ENCODE measurements at places on chromosomes 12 and 14.

DNA sequence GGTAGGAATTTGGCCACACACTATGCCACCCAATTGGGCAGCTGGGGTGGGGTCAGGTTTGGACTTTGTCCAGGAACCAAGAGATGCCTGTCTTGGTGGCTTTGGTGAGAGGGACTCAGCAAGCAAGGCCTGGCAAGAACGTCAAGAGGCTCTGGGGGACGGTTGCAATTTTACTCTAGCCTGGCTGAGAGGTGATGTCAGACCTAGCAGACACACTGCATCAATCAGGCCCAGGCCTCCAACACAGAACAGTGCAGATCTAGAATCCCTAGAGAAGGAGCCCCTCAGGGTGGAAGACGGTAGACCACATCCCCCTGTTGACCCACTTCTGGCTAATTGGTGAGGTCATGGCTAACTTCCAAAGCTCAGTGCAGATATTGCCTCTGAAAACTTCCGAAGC is 1.6 kb upstream of the UNC119B start:
- DNase-seq = no peak

GRCh38 chr14:24935796-24936195 is 114.2 kb downstream of the STXBP6 start:
- no peak for DNase-seq

GRCh38 chr14:24081739-24082211 is 10.4 kb downstream of the CPNE6 start:
- no peak for DNase-seq

- DNase-seq = no peak
Measured at GRCh38 chr14:90574188-90575131, 177.6 kb downstream of the CALM1 start.

DNA sequence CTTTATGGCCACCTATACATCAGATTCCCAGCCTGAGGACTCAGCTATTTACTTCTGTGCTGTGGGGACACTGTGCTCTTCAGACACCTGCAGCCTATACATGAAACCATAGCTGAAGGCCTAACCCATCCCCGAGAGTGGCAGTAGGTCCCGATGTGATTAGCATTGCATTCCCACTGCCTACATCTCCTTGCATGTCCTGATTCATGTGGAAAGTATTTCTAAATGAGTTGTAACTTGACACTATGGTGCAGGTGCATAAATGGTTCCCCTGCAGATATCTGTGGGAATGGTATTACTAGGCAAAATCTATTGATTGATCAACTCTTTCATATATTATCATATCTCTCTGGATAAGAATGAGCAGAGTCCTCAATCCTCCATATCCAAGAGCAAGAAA is 433.5 kb downstream of the DAD1 start:
- DNase-seq = no peak

GRCh38 chr12:107873223-107873622 is 98.7 kb downstream of the ASCL4 start:
- no peak for DNase-seq

DNA sequence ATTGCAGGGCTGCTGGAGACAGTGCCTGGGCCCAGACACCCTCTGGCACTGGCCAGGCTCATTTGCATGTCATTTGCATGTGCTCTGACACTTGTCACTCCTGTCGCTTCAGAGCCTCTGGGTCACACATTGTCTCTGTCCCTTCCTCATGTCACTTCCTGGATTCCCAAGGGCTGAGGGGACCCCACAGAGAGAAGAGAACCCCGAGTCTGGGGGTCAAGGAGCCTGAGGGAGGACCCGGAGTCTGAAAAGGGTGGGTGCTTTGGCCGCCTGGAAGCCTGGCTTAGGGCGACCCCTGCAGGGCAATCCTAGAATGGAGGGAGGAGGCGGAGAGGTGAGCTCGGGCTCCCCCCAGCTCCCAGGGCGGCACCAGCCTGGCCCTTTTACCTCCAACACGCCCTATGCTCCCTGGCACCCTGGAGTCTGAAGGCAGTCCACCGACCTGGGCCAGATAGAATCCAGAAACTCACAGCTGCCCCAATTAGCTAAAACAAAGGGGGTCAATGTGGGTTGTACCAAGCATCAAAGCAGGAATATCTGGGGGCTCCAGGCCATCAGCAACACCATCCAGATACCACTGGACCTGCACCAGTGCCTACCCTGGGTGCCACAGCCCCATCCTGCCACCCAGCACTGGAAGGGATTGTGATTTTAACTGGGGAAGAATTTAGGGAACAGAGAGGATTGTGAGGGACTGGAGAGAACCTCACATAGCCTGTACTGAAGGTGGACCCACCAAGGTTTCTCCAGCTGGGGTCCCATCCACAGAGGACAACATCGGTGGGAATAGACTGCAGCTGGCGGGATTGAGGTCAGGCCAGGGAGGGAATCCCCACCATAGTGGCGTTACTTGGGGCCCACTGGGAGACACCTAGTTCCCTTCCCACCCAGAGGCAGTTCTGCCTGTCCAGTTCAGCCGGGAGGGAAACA is 21.8 kb upstream of the KRT78 start:
- peak; percentile 63 for DNase-seq

DNA sequence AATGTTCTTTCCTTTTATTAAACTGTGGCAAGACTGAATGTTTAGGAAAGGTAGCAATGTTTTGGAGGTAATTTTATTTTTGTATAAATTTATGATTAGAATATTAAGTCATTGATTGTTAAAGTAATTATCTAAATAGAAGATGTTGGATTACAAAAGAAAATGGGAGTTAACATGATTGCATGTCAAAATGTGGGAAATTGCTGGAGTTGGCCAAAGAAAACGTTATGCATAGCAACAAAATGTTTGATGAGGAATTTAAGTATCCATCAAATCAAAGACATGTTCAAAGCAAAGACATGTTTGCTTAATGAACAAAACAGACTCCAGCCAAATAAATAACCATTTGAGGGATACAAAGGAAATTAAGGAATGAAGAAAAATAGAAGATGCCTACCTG is 3.2 kb upstream of the MLH3 start:
- DNase-seq = no peak

DNA sequence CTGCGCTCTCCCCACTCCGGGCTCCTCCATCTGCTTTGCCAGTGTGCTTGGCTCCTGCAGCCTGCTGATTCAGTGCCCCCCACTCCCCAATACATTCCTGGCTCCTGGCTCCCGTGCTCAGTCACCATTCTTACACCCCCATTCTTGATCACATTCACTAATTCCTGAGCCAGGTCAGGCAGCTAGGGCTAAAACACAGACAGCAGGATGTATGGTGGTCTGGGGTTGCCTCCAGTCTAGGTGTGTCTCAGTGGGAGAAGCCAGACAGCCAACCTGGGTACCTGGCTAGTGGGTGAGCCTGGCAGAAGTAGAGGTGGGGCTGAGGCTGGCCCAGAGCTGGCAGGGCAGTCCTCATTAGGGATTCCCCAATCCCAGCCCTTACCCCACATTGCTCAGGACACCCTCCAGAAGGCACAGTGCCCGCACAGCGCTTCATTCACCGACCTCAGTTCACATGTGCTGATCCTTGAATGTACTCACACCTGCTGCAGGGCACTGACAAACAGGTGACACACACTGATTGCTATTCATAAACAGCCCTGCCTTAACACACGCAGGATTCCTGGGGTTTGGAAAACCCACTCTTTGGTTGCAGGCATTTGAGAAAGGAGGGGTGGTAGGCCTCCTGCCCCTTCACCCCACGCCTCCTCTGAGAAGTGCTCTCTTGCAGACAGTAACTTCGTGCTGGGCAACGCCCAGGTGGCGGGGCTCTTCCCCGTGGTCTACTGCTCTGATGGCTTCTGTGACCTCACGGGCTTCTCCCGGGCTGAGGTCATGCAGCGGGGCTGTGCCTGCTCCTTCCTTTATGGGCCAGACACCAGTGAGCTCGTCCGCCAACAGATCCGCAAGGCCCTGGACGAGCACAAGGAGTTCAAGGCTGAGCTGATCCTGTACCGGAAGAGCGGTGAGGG is 1.7 kb downstream of the KCNH3 start:
- DNase-seq = no peak

DNA sequence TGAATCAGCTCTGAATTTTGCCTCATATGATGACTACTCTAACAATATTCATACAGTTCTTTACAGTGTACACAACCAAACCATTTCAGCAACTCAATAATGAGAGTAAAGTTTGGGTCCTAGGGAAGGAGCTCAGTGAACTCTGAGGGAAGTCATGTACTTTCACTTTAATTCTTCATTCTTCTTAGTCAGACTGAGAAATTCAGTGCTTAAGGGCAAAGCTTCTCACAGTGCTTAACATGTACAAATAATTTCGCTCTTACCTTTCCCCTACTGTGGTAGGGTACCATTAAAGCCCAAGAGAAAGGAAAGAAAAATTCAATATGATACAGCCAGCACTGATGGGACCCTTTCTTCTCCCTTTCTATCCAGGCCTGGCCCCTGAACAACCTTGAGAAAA is 435.0 kb downstream of the NELL2 start:
- DNase-seq = no peak

DNA sequence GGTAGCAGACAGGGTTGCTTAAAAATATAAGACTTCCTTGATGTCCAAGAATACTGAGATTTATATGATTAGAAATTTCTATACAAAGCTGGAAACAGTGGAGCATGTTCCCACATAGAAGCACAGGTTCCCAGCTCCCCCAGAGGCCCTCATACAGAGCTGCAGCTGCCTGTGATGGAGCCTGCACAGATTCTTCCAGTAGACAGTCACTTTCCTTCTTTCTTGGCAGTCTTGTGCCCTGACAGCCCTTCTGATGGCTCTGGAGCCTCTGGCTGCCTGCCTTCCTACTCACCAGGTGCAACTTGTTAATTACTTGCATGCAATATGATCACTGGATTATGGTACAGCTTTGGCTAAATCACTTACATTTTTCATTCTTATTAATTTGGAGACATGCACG is 44.4 kb downstream of the BICD1 start:
- DNase-seq = no peak

DNA sequence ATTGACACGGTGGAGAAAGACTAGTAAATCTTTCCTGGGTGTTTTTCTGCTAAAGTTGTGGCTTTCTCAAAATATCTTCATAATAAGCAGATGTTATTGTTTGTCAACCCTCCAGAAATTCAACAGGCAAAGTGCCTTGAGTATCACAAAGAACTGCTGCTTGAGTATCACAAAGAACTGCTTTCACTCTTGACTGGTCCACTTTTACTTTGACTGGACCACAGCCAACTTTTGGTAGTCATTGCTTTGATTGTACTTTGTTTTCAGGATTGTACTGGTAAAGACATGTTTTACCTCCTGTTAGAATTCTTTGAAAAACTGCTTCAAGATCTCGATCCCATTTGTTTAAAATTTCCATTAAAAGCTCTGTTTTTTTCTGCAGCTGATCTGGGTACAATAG is 62.6 kb downstream of the PDZRN4 start:
- no peak for DNase-seq

- DNase-seq = no peak
Measured at GRCh38 chr12:41936333-41936732, 208.3 kb downstream of the GXYLT1 start.

GRCh38 chr12:47534695-47535094 is 171.1 kb downstream of the RPAP3 start:
- no peak for DNase-seq

DNA sequence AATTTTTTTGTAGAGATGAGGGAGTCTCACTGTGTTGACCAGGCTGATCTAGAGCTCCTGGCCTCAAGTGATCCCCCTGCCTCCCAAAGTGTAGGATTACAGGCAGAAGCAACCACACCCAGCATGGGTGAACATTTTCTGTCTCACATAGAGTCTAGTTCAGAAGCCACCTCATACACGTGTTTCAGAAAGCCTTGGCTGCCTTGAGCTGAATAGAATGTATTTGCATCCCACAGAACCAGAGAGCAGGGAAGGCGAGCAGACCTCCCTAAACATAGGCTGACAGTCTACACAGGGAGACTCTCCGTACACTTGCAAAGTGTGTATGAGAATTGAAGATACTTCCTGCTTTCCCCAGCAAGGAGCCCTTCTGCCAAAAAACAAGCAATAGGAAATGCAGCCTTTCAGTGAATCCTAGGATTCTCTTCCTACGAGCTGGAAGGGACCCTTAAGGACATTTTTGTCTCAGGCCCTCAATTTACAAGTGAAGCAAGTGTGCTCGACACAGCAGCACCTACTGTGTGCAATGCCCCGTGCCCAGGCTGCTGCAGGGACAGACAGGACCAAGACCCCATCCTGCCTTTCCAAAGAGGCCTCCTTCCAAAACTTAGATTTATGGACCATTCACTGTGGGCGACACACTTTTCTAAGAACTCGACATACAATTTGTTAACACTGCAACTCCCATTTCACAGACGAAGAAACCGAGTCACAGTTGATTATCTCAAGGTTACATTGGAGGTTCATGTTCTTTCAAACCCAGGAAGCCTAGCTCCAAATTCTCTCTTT is 11.2 kb downstream of the NUAK1 start:
- DNase-seq = no peak

- DNase-seq = no peak
Measured at GRCh38 chr12:54627304-54627703, 7.4 kb downstream of the LACRT start.

DNA sequence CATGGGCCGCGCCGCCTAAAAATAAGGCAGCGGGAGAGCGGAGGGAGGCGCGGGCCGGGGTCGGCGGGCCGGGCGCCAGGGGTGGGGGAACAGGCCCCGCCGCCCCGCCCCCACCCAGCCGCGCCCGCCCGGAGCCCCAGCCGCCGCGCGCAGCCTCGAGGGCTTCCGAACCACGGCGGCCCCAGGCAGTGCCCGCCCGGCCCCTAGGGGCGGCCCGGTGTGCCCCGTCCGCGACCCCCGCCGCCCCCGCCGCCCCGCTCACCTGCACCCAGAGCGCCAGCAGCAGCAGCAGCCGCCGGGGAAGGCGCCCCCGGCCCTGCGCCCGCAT is 519 bp downstream of the JAG2 start:
- no peak for DNase-seq

- DNase-seq = no peak
Measured at GRCh38 chr12:49146406-49146805, 15.2 kb upstream of the TUBA1B start.

GRCh38 chr14:102717276-102717675 is 60.0 kb upstream of the TRAF3 start:
- no peak for DNase-seq

DNA sequence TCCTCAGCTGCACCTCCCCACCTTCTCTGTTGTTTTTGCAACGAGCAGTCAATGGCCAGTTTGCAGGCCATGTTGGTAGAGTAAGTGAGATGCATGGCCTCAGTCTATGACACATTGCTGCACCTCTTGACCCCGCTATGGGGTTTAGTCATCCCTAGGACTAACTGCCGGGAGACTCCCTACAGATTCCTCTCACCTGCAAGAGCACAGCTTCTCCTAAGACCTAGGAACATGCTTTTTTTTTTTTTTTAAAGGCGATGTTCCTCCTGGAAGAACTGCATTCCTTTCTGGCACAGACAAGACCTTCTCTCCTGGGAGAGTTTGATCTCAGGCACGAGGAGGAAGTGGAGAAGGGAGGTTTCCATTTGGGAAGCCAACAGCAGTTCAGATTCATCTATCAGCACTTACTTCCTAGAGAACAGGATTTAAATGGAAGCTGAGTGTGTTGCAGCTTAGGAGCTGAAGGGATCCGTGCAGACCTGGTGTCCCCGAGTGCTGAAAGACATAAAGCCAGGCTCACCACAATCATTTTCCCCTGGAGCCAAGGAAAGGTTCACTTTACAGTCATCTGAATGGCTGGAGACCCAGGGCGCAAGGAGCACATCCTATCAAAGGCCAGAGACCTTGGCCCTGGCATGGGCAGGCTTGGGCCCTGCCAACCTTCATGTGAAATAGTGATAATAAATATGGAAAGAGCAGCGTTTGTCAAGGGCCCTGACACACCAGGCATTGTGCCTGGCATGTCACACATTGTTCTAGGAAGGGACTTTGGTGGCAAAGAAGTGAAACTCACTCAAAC is 104.1 kb downstream of the LGMN start:
- no peak for DNase-seq

Data from activated CD4-positive, alpha-beta T cell treated with anti-CD3 and anti-CD28 coated beads for 1 hour (primary cell).